Hematopoietic multipotent progenitor cell (in vitro differentiated cells): ENCODE measurements at places on chromosomes 1 and 21. TPM values are rescaled to one million over a fixed set of nuclear protein-coding genes. Genes with fewer than 3 reads are reported as not detected.

Gene SLC2A5
- total RNA-seq = 63.8 TPM

Gene DDR2
- total RNA-seq = 0.27 TPM

DNA sequence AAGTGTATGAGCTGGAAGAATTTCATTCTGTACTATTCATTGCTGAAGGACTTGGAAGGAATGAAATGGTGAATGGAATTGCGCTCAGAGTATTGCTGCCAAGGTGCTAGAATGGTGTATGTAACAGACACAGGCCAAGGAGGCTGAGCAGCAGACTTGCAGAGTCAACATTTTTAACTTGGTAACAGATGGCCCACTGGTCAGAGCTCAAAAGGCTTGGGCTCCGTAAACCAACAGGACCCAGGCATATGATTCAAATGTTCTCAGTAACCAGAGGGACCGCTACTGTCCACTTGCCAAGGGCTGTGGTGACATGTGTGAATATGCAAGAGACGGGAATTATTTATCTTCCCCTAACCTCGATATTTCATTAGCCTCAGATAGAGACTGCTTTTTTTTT, 28.8 kb upstream of the PTGFRN start:
- DNase-seq = no peak

Gene CSF3R
- total RNA-seq = 166 TPM

Gene CFAP107
- not detected for total RNA-seq

Gene ERICH3
- under 0.01 TPM for total RNA-seq

DNA sequence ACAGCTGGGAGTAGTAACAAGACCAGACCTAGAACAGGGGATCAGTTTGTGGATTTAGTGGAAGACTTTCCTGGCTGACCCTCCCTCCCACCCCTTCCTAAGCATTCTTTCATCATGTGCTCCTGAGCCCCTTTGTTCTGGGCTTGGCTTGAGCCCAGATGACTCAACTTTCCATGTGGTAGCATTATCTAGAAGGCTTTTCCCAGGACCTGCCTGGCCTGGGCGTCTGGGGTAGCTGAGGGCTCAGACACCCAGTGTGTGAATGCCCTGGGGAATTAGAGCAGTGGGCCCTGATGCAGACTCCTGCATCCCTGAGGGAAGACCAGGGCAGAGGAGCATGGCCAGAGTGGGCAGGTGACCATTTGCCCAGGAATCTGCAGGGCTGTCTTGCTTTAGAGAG, 44.1 kb upstream of the TSPAN2 start:
- DNase-seq = no peak

Gene EDARADD
- total RNA-seq = 8.3 TPM

GRCh38 chr1:14585728-14586127, 12.8 kb upstream of the KAZN start:
- no peak for DNase-seq

- no peak for DNase-seq
Observed at GRCh38 chr1:179770887-179771502, 27.9 kb downstream of the FAM163A start.

Gene NEK2
- 1.1 TPM for total RNA-seq

DNA sequence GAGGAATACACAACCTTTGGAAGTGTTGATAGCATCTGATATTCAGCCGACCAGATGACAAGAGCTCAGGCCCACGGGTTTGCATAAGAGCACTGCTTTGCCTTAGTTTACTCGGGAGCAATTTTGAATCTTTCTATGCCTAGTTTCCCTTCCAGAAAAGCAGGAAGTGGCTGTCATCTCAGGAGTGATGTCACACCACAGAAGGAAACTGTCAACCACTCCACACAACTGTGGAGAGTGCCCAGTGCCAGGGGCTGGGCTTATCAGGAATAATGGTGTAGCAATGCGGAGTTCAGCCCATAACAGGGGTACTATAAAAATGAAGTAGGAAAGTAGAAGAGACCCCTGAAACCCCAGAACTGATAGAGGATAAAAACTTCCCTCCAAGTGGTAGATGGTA, 28.4 kb downstream of the NTPCR start:
- DNase-seq = no peak

DNA sequence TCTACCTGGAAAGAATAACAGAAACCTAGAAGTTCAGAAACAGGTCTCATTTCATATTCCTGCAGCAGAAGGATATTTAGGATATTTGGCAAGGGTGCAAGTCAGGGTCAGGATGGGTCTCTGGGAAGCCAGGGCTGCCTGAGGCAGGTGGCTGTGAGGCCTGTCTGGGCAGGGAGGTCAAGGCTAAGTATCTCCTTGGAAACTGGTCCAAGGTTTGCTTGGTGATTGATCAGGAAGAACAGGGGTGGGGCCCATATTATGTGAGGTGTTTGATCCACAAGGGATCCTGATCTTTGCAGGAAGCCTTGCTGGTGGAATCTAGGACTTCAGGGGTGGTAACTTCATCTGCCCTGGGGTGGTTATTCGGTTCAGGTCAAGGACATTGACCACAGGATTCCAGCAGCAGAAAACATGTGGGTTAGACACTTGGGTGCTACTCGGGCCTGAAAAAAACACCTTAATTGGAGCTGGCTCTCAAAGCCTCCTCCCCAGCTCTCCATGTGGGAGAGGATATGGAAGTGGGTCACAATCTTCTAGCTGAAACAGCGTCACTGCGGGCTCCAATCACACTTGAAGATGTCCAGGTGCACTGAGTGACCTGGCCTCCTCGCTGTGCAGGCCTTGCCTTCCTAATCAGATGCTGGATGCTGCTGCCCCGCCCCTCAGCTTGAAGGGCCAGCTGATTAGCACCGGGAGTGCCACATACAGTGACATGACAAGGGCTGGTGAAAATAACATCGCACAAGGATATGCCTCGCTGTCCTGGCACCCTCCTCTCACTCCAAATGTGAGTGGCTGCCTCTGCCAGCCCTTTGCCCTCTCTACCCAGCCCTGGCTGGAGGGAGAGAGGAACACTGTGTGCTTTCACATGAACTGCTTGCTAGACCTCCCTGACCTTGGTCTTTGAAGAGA, 8.7 kb downstream of the CTNNBIP1 start:
- DNase-seq = no peak

Gene SYT6
- not detected for total RNA-seq

GRCh38 chr1:92934395-92935378, 26.6 kb downstream of the DIPK1A start:
- no peak for DNase-seq

GRCh38 chr1:68278221-68278620, 45.9 kb upstream of the WLS start:
- DNase-seq = no peak

GRCh38 chr21:29313662-29314408, 15.1 kb downstream of the BACH1 start:
- no peak for DNase-seq

Gene CCDC185
- total RNA-seq = not detected

GRCh38 chr1:214573386-214574318, 22.2 kb upstream of the PTPN14 start:
- DNase-seq = no peak

- no peak for DNase-seq
Observed at GRCh38 chr1:177351361-177352108, 180.8 kb downstream of the BRINP2 start.

Gene PRAMEF25
- not detected for total RNA-seq

- DNase-seq = no peak
Observed at GRCh38 chr1:14519976-14520375, 78.5 kb upstream of the KAZN start.

DNA sequence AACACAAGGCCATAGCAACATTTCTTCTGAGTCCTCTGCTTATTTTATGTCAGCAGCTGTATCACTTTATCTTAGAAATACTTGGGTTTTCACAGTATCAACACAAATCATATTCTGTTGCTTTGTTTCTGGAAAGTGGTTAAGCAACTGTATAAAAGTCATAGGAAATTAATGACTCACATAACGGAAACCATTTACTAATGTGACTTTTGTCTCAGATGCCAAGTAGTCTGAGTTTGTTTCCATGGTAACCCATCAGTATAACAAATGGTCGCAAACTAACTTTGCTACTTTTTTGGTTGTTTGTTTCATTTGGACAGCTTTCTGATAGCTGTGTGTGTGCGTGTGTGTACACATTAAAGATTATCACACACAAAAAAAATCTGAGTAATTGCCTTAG, 31.1 kb downstream of the EEIG2 start:
- DNase-seq = peak; percentile 95

Gene PADI2
- 0.81 TPM for total RNA-seq

Gene B3GALT5
- under 0.01 TPM for total RNA-seq

- no peak for DNase-seq
Observed at GRCh38 chr1:53134961-53135734, 7.3 kb downstream of the SLC1A7 start.
